ENCODE measurements at places on chromosomes 7 and 10.

- H3K27me3 ChIP-seq: peaks cover 20% of the 10 kb centered on the region
- no peak for DNase-seq
- H3K4me1 ChIP-seq: no peaks in the 10 kb centered on the region
- no peaks in the 10 kb centered on the region for H3K36me3 ChIP-seq
- H3K27ac ChIP-seq: no peak overlapping the region
Measured at GRCh38 chr10:1309617-1310270, 253.6 kb downstream of the WDR37 start.

DNA sequence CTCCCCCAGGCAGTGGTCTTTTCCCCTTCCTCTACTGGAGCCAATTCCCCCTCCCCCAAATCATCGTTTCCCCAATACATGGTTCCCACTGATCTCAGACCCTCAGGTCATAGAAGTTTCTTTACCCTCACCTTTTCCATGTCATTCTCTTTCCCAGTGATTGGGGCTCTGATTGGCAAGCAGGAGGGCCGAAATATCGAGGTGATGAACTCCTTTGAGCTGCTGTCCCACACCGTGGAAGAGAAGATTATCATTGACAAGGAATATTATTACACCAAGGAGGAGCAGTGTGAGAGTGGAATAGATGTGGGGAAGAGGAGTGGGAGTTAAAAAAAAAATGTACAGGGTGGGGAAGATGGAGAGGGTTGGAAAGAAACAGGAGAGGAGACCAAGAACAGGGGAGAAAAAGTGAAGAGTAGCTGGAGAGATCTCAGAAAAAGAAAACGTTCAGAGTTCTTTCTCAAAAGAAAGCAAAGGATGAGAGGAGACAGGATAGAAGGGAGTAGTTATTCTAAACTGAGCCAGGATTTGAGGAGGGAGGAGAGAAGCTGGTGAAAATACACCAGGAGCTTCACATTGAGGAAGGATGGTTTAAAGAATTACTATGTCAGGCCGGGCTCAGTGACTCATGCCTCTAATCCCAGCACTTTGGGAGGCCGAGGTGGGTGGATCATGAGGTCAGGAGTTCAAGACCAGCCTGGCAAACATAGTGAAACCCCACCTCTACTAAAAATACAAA is 858 bp downstream of the COPS6 start:
- H3K27ac ChIP-seq: peak overlapping the region; percentile 87
- no peaks in the 10 kb centered on the region for H3K27me3 ChIP-seq
- peaks cover 18% of the 10 kb centered on the region for H3K4me1 ChIP-seq
- H3K36me3 ChIP-seq: peaks cover 45% of the 10 kb centered on the region

GRCh38 chr7:112873831-112874553 is 83.8 kb upstream of the TMEM168 start:
- no peaks in the 10 kb centered on the region for H3K4me1 ChIP-seq
- H3K27ac ChIP-seq: no peak overlapping the region
- H3K4me3 ChIP-seq: no peak overlapping the region
- no peak for DNase-seq
- no peaks in the 10 kb centered on the region for H3K36me3 ChIP-seq

GRCh38 chr7:32892521-32893206 is 1.1 kb upstream of the KBTBD2 start:
- peak overlapping the region; percentile 77 for H3K4me3 ChIP-seq
- no peaks in the 10 kb centered on the region for H3K27me3 ChIP-seq
- H3K36me3 ChIP-seq: no peaks in the 10 kb centered on the region

- no peaks in the 10 kb centered on the region for H3K27me3 ChIP-seq
- no peak overlapping the region for H3K4me3 ChIP-seq
- no peak for DNase-seq
- H3K27ac ChIP-seq: no peak overlapping the region
- no peaks in the 10 kb centered on the region for H3K36me3 ChIP-seq
Measured at GRCh38 chr7:109873296-109873695, 1217.6 kb upstream of the LRRN3 start.

DNA sequence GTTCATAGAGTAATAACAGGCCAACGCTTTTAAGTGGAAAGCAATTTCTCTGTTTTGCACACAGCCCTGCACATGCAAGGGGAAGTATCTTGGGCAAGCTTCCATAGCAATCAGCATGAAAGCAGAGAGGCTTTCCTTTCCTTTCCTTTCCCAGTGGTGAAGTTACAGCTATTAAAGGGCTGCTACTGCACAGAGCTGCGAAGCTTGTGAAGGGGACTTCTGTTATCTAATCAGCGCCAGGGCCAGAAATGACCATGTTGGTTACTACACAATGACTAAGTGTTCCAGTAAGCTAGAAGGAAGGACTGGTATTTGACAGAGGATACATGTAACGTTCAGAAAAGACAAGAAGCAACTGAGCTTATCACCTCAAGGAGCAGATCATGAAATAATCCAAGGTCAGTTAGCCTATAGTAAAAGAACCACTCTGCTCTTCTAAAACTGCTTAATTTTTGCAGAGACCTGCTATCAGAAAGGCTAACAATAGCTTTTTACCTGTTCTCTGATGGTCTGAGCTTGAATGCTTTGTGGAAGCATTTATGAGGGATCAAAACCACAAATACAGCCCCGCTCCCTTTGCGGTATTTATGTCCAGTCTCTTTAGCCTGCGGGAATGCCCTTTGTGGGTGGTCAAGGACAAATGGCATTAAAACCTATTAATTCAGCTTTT is 45.9 kb downstream of the SGMS1 start:
- H3K4me3 ChIP-seq: no peak overlapping the region
- no peaks in the 10 kb centered on the region for H3K27me3 ChIP-seq
- H3K4me1 ChIP-seq: peaks cover 3% of the 10 kb centered on the region
- H3K27ac ChIP-seq: no peak overlapping the region
- H3K36me3 ChIP-seq: no peaks in the 10 kb centered on the region

DNA sequence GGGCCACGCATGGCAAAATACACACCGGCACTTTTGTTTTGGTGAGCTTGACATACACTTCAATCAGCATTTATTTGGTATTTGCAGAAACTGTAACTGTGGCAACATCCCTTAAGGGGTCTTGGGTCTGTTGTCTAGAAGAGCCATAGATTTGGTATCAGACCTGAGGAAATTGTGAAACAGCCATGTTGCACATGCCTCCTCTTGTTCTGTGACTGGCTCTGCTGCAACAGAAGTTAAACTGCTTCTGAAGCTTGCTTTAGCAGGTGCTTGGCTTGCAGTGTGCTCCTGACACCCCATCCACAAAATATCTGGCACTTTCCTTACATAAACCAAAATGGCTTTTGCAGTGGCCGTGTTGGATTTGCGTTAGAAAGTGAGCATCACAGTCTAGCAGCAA is 247.3 kb downstream of the GATA3 start:
- H3K4me1 ChIP-seq: no peaks in the 10 kb centered on the region
- no peak overlapping the region for H3K27ac ChIP-seq
- peaks cover 2% of the 10 kb centered on the region for H3K27me3 ChIP-seq

- H3K27me3 ChIP-seq: no peaks in the 10 kb centered on the region
- no peak for DNase-seq
- no peak overlapping the region for H3K4me3 ChIP-seq
- peaks cover 17% of the 10 kb centered on the region for H3K36me3 ChIP-seq
- peaks cover 28% of the 10 kb centered on the region for H3K4me1 ChIP-seq
- peak overlapping the region; percentile 98 for H3K27ac ChIP-seq
Measured at GRCh38 chr10:69093933-69094332, 6.0 kb downstream of the SRGN start.

- no peak overlapping the region for H3K27ac ChIP-seq
- no peak overlapping the region for H3K4me3 ChIP-seq
- H3K36me3 ChIP-seq: no peaks in the 10 kb centered on the region
- H3K4me1 ChIP-seq: no peaks in the 10 kb centered on the region
- DNase-seq: no peak
Measured at GRCh38 chr7:34756691-34757090, 98.7 kb downstream of the NPSR1 start.

DNA sequence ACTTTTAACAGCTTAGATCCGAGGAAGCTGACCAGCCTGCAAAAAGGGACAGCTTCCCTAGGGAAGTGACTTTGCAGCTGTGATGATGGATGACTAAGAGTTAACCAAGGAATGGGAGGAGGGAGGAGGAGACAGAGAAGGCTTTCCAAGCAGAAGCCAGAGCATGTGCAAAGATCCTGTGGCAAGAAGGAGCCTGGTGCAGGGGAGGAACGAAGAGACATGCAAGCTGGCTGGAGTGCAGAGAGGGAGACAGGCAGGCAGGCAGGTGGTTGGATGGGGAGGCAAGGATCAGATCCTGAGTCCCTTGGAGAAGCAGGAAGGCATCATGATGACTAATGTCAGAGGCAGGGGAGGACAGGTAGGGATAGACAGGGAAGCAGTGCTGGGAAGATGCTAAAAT is 148.8 kb downstream of the PFKFB3 start:
- H3K4me1 ChIP-seq: peaks cover 22% of the 10 kb centered on the region
- H3K27me3 ChIP-seq: no peaks in the 10 kb centered on the region
- no peak for DNase-seq
- no peaks in the 10 kb centered on the region for H3K36me3 ChIP-seq
- no peak overlapping the region for H3K27ac ChIP-seq
- no peak overlapping the region for H3K4me3 ChIP-seq

DNA sequence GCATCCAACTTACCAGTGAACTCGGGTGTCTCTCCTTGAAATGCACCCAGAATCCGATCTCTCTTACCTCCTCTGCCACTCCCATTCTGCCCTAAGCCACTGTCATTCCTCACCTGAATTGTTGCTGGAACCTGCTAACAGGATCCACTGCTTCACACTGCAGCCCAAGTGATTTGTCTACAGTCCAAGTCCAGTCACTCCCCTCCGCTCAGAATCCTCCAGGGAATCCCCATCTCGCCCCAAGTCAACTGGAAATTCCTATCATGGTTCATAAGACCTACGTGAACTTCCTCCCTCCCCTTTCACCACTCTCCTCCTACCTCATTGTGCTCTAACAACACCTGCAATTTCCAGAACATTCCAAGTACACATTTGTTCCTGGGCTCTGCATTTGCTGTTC is 91.3 kb downstream of the SCRN1 start:
- H3K4me3 ChIP-seq: no peak overlapping the region
- no peaks in the 10 kb centered on the region for H3K27me3 ChIP-seq
- no peaks in the 10 kb centered on the region for H3K4me1 ChIP-seq

DNA sequence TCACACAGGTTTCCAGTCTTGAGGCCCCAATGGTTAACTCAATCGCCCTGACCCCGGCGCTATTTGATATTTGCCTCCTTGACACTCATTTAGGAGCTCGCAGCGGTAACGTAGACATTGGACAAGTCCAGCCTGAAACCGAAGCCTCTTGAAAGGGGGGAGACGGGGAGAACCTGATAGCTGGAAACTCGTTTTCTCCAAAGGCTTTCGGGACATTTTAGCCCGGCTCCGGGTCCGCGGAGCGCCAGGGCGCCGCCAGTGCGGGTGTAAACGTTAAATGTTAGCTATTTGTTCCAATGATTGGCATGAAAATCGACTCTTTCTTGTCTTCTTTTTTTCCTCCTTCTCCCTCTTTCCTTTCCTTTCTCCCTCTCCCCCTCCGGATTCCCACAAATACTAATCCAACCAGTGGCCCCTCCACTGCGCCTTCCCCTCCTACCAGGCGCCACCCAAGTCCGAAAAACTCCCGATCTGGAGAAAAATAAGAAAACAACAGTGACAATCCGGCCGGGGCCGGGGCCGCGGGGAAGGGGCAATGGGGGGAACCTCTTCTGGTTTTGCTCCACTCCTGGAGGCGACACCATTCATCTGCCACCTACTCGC is 17.2 kb upstream of the GATA3 start:
- H3K27ac ChIP-seq: no peak overlapping the region
- H3K4me3 ChIP-seq: peak overlapping the region; percentile 5
- peaks cover 21% of the 10 kb centered on the region for H3K27me3 ChIP-seq

- H3K4me1 ChIP-seq: no peaks in the 10 kb centered on the region
- no peak for DNase-seq
- no peak overlapping the region for H3K27ac ChIP-seq
- H3K36me3 ChIP-seq: no peaks in the 10 kb centered on the region
Measured at GRCh38 chr7:137652721-137653120, 194.1 kb downstream of the DGKI start.

GRCh38 chr10:116041948-116042347 is 231.1 kb downstream of the GFRA1 start:
- no peak overlapping the region for H3K27ac ChIP-seq
- no peaks in the 10 kb centered on the region for H3K4me1 ChIP-seq
- H3K4me3 ChIP-seq: no peak overlapping the region

DNA sequence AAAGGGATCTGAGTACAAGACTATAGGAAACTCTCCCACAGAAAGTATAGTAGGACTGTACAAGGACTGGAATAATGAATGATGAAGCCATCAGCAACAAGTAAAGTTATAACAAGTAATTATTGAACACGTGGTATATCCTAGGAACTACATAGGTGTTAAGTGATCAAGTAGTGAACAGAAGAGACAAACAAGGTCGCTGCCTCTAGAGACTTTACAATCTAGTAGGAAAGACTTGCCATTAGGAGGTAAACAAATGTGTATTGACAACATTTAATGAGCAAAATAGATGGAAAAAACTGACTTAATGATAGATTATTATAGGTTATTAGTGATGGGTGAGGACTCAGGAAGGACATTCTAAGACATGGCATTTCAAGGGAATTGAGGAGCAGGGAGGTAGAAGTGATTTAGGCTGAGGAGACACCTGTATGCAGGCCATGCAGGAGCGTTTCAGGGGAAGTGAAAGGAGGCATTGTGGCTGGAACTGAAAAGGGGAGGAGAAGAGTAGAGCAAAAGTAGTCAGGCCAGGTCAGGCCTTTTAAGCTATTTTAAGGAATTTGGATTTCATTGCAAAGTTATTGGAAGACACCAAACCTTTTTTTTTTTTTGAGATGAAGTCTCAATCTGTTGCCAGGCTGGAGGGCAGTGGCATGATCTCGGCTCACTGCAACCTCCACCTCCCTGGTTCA is 8.5 kb upstream of the GLCCI1 start:
- H3K27ac ChIP-seq: no peak overlapping the region
- no peaks in the 10 kb centered on the region for H3K36me3 ChIP-seq
- no peak for DNase-seq
- H3K4me3 ChIP-seq: no peak overlapping the region
- no peaks in the 10 kb centered on the region for H3K27me3 ChIP-seq
- peaks cover under 1% of the 10 kb centered on the region for H3K4me1 ChIP-seq

- no peak overlapping the region for H3K27ac ChIP-seq
- no peaks in the 10 kb centered on the region for H3K36me3 ChIP-seq
- no peaks in the 10 kb centered on the region for H3K4me1 ChIP-seq
- H3K4me3 ChIP-seq: no peak overlapping the region
- H3K27me3 ChIP-seq: no peaks in the 10 kb centered on the region
Measured at GRCh38 chr10:30734901-30735300, 105.3 kb upstream of the LYZL2 start.

- DNase-seq: no peak
- peaks cover 10% of the 10 kb centered on the region for H3K27me3 ChIP-seq
- no peaks in the 10 kb centered on the region for H3K4me1 ChIP-seq
Measured at GRCh38 chr7:149369497-149369896, 91.4 kb downstream of the ZNF777 start.

- peak overlapping the region; percentile 17 for H3K27ac ChIP-seq
- peaks cover 5% of the 10 kb centered on the region for H3K27me3 ChIP-seq
- no peaks in the 10 kb centered on the region for H3K36me3 ChIP-seq
- DNase-seq: peak; percentile 25
- H3K4me1 ChIP-seq: peaks cover 43% of the 10 kb centered on the region
Measured at GRCh38 chr7:150937848-150938561, 40.1 kb downstream of the KCNH2 start.

Measured in T-cell (primary cell).